ENCODE measurements at places on chromosomes 16 and 17. TPM values are rescaled to one million over a fixed set of nuclear protein-coding genes. Genes with fewer than 3 reads are reported as not detected.

- DNase-seq: no peak
Observed at GRCh38 chr16:77393955-77394354, 40.9 kb downstream of the ADAMTS18 start.

The DPEP2NB gene
- total RNA-seq: not detected

The MT1M gene
- 2.2 TPM for total RNA-seq

DNA sequence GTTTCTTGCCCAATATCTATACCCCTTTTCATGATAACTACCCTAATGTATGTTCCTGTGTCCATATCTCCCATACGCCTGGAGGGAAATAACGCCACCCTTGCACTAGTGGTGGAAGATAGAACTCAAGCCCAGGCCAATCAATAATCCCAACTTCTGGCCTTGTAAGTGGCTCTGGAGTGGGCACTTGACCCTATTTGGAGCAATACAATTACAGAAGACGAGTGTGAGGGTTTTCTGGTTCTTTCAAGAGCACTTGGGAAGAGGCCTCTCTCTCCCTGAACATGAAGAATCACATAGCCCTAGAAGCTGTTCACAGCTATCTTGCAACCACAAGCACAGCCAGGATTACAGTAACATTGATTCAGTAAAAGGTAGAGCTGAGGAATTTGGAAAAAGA, 217.9 kb downstream of the RAB11FIP4 start:
- DNase-seq: no peak

The KRT12 gene
- not detected for total RNA-seq

GRCh38 chr16:19170043-19170655, 2.1 kb downstream of the SYT17 start:
- no peak for DNase-seq

GRCh38 chr16:63629272-63629671, 1492.6 kb downstream of the CDH11 start:
- no peak for DNase-seq

The CCL8 gene
- not detected for total RNA-seq

GRCh38 chr17:81173052-81173761, 7.2 kb upstream of the AATK start:
- no peak for DNase-seq

DNA sequence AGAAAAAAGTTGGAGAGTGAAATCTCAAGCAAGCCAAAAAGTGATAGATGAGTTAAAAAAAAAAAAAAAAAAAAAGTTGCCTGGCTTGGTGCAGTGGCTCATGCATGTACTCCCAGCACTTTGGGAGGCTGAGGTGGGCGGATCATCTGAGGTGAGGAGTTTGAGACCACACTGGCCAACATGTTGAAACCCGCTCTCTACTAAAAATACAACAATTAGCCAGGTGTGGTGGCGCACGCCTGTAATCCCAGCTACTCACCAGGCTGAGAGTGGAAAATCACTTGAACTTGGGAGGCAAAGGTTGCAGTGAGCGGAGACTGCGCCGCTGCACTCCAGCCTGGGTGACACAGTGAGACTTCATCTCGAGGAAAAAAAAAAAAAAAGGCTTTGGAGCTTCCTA, 668.8 kb downstream of the WWOX start:
- no peak for DNase-seq

- DNase-seq: no peak
Observed at GRCh38 chr17:49201481-49201927, 8.9 kb downstream of the GNGT2 start.

The PSMD7 gene
- 94.3 TPM for total RNA-seq

GRCh38 chr17:33463887-33464286, 170.8 kb upstream of the ASIC2 start:
- peak; percentile 93 for DNase-seq

- DNase-seq: peak; percentile 89
Observed at GRCh38 chr16:64983963-64984362, 137.9 kb downstream of the CDH11 start.

- no peak for DNase-seq
Observed at GRCh38 chr16:10130538-10130937, 51.7 kb downstream of the GRIN2A start.

- no peak for DNase-seq
Observed at GRCh38 chr16:48903039-48903438, 293.1 kb upstream of the N4BP1 start.

The BRCA1 gene
- 52.5 TPM for total RNA-seq

All from LHCN-M2 (cell line).